ENCODE measurements at places on chromosomes 1 and 21.

DNA sequence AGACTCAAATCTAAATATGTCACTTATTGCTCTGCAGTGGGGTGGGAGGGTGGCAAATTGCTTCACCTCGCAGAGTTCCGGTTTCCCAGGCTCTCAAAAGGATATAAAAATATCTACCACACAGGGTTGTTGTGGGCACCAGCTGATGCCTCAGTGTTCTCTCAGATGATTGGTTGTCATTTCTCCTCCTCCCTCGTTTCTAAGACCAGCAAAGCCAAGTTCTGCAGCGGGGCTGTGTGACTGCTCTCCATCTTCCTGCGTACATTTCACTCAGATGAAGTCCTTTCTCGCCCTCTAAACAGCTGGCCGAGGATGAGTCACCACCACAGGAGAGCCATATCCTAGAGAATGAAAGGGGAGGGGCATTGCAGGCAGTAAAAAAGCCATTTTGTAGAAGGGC, 35.0 kb upstream of the VWA5B1 start:
- DNase-seq, result no peak

DNA sequence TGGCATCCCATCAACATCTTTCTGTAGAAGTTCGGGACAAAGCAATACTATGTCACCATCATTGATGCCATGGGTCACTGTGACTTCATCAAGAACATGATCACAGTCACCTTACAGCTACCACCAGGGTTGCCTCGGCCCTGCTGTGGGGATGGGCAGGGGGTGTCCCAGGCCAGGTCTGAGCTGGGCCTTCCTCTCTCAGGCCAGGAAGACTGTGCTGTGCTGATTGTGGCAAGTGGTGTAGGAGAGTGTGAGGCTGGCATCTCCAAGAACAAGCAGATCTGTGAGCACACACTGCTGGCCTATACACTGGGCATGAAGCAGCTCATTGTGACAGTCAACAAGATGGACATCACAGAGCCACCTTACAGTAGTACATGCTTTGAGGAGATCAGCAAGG, 20.9 kb upstream of the RPL11 start:
- no peak for DNase-seq

GRCh38 chr1:55483523-55483922, 268.4 kb upstream of the USP24 start:
- no peak for DNase-seq

- no peak for DNase-seq
Measured at GRCh38 chr1:79369091-79369490, 362.6 kb upstream of the ADGRL4 start.

GRCh38 chr1:50492142-50492541, 68.9 kb upstream of the DMRTA2 start:
- no peak for DNase-seq

GRCh38 chr1:59128784-59129227, 168.1 kb upstream of the FGGY start:
- DNase-seq, result no peak

DNA sequence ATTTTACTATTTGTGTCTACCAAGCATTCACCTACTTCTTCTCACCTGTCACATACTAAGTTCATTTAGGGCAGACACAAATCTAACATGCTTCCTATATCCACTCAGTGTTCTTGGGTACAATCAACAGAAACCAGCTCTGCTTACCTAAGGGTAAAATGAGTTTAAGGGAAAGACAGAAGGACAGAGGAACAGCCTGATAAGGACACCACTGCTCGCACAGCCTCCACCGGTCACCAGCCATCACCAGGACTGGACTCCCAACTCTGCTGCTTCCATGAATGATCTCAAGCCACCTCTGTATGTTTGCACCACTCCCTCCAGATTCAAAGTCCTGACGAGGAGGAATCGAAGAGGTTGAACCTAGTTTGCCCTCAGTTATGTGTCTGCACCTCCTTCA, 72.4 kb downstream of the JAK1 start:
- no peak for DNase-seq

- no peak for DNase-seq
Measured at GRCh38 chr1:185426848-185427247, 109.8 kb upstream of the IVNS1ABP start.

DNA sequence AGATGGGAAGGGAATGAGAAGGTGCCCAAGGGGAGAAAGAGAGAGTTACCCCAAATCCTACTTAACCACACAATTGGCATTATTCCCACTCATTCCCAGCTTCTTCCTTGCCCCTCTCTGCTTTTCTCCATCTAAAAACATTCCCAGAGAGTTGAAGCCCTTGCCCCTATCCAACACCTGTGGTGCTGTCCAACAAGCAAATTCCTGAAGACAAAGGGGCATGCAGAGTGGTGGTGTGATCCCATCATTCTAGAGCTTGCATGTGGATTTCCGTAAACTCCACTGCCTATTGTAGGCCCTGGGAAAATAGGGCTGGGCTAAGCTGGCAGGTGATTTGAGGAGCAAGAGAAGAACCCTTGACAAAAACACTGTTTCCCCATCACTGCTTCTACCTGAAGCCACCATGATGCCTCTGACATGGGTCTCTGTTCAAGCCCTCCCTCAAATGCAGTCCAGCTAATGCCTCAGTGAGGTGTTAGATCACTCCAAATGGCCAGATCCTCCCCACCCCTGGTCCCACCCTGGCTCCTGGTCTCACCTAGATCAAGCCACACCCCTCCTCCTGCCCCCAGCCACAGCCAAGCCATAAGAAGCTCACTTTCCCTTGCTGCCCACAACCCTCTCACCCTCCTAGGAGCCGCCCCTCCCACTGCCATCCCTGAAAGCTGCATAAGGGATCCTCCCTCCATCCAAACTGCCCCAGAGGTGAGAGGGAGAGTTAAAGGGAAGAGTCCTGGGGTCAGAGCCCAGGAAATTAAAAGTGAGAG, 29.5 kb downstream of the SYT2 start:
- DNase-seq, result no peak

DNA sequence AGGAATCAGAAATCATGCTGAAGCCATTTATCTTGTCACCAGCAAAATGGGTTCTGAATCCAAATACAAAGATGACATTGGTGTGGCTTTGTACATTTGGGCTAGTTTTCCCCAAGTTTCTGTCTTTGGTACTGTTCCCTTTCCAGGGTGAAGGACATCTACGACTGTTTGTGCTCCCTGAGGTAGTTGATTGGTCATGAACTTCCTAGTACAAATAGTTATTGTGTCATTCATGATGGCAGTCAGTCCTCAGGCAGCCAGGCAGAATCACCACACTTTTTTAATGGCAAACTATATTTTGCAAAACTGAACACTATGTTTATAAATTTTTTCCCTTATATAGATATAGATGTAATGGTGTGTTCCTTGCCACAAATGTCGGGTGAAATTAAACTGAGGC, 46.0 kb downstream of the CEP350 start:
- DNase-seq, result no peak

DNA sequence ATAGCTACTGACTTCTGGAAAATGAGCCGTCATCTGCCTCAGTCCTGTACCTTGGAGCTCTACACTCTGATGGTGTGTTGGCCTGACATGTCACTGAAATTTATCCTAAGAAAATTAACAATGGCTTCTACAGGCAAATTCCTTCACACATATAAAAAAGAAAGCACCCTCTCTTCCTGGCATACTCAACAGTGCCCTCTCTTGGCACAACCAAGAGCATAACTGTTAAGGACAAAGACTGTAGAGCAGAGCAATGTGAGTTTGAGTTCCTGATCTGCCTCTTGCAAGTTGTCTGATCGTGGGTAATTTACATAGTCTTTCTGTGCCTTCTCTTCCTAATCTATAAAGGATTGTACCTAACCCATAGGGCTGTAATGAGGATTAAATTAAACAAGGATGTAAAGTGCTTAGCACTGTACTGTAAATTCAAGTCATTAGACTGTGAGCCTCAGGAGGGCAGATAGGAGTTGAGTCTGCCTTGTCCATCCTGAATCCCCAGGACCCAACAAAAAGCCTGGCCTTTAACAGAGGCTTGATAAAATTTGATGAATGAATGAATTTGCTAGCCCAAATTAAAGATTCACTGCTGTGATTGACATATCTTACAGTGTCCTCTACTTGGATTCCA, 83.5 kb downstream of the SYF2 start:
- no peak for DNase-seq

DNA sequence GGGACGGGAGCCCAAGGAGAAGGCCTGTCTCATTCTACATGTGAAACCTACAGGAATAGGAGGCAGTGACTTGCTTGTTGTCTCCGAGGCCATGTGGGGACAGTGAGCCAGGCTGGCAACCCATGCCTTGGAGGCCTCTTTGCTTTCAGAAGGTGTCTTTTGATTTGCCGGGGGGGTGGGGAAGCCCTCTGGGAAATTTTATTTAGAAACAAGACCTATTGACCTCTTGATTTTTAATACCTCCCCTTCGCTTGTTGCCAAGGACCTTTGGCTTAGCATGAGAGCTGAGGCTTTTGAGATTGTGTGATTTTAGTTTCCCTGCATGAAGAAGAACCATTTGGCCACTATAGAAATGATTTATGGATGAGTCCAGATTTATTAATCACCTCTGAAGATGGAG, 4.1 kb downstream of the ARMH1 start:
- no peak for DNase-seq

- peak; percentile 72 for DNase-seq
Measured at GRCh38 chr1:2044510-2045319, 5.5 kb upstream of the PRKCZ start.

GRCh38 chr1:52385376-52385775, 18.8 kb downstream of the ORC1 start:
- no peak for DNase-seq

- no peak for DNase-seq
Measured at GRCh38 chr1:160129558-160129957, 14.0 kb downstream of the ATP1A2 start.

GRCh38 chr1:187504779-187505178, 676.0 kb downstream of the PLA2G4A start:
- DNase-seq, result no peak
